A549 (cell line): ENCODE measurements at places on chromosomes 2 and 18.

- DNase-seq, result no peak
Observed at GRCh38 chr2:28394997-28395333, 2.3 kb downstream of the FOSL2 start.

- no peak for DNase-seq
Observed at GRCh38 chr2:86492048-86492453, 50.9 kb downstream of the KDM3A start.

DNA sequence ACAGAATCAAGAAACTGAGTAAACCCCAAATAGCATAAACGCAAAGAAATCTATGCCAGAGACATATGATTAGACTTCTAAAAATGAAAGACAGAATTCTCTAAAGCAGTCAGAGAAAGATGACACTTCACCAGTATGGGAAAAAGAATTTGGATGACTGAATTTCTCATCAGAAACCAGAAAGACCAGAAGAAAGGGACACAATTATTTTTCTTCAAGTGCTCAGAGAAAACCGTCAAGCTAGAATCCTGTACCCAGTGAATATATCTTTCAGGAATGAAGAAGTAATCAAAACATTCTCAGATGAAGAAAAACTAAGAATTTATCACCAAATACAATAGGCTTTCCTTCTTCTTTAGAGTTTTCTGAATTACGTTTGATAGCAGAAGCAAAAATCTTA is 14.2 kb upstream of the ESPNL start:
- no peak for DNase-seq

- DNase-seq, result no peak
Observed at GRCh38 chr2:85747441-85747840, 6.3 kb upstream of the ATOH8 start.

DNA sequence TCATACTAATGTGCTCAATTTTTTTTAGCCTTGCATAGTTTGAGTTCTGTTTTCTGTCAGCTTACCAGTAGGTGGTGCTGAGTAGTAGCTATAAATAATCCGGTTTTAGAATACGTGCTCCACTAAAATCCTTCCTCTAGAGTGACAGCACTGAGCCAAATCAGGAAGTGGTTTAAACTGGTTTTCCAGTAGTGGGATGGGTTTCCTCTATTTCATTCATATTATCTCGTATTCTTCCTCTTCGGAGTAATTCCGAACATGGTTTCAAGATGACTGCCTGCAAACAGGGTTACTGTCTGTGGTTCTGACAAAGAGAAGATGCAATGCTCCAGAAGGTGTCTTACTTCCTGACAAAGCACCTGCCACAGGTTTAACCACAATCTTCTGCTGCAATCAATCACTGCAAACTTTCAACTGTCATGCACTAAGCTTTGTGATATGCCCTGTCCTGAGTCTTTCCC is 496.9 kb upstream of the VRK2 start:
- peak; percentile 2 for DNase-seq

- no peak for DNase-seq
Observed at GRCh38 chr18:26634631-26635030, 86.3 kb upstream of the KCTD1 start.

GRCh38 chr2:234869969-234870368 is 81.8 kb upstream of the SH3BP4 start:
- no peak for DNase-seq

- no peak for DNase-seq
Observed at GRCh38 chr18:44568342-44568741, 112.3 kb upstream of the SETBP1 start.

DNA sequence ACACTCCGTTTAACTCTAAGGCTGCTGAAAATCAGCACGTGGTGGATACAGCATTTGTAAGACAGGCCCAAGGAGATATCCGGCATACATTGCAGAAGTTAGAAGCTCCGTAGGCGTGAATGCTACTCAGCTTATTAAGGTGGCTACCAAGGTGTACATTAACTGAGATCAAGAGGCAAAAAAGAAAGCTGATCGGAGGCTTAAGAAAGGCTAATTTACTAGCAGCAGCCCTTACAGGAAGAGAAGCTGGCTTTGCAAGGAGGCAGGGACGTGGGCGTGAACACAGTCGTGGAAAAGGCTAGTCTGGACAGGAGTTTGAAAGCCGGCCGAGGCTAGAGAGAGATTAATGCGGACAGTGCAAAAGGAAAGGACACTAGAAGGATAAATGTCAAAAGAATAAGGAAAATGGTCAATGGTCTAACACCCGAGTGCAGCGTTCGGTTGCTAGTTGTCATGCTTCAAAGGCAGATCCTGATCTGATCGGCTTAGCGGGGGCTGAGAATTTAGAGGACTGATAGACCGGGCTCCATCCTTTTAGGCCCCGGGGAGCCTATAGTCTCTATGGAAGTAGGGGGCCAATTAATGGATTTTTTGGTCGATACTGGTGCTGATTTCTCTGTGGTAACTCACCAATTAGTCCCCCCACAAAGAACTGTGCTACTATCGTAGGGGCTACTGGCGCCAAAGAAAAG is 45.6 kb upstream of the SELENOI start:
- DNase-seq, result no peak

DNA sequence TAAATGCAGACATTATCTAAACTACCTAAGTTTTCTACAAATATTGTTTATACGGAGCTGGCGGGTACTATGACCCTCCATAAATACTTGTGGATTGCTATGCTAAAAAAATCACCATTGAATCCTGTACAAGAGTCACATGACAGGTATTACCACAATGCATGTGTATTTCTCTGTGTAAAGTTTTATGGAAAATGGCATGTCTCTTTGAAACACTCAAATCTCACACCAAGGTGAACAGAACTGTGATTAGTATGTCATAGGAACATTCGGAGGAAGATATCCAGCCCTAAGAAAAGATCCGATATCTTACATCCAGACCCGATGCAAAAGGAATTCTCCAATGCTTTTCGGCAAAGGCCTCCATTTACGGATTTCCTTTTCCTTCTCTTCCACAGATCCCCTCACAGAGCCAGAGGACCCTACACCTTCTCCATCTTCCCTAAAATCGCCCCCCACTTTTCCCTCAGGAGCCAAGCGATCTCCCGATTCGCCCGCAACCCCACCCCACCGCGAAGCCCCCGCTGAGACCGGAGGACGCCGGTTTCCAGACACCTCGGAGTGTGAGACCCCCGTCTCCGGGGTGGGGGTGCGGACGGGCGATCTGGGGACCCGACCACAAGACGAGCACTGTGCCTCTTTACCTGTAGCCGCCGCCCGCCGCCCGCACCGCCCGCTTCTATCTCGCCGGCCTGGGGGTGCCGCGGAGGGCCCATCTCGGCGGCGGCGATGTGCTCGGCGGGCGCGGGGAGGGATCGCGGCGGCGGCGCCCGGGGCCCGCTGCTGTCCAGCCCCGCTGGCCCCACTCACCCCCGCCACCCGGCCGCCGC is 1.2 kb downstream of the SAP130 start:
- DNase-seq, result no peak

DNA sequence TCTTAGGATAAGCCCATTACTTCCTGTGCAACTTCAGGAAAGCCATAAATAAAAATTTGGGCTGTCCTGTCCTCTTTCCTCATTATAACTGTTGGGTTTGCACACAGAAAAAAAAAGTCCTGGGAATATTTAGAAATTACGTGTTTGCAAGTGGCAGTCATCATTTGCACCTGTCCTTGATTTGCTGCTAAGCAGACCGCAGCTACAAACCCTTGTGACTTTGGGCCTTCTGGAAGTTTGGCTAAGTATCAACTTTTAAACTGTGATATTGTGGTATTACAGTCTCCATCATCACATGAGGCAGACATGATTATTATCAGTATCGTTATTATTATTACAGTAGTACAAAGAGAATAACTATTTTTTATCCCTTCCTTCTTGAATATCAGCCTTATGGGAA is 260.7 kb upstream of the SESTD1 start:
- DNase-seq, result no peak

DNA sequence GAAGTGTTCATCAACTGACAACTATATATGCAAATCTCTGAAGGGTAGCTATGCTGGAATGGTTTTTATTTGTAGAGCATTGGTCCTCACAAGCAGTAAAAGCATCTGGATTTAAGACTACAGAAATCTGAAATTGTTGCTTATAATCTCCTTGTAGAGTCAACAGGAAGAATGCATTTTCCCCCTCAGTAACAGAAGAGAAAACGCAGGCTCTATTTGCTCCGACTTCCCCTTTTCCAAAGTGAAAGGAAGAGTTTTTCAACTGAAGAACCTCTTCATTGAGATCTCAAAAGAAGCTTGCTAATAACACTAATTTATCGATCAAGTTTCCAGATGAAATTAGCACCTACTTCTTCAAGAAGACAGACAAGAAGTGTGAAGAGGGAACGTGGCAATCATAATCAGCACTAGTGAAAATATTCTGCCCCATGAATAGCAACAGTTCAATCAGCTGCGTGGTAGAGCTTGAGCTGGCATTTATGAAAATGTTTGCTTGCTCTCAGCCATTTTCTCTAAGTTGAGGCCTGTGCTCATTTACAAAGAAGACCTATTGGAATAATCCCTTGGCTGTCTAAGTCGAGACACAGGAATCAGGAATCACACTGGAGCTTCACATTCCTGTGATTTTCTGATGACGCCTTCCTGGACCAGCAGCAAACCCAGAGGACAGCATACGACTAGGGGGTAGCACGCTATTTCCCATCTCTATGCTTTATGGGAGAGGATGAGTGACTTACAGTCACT is 43.7 kb downstream of the TGIF1 start:
- no peak for DNase-seq

DNA sequence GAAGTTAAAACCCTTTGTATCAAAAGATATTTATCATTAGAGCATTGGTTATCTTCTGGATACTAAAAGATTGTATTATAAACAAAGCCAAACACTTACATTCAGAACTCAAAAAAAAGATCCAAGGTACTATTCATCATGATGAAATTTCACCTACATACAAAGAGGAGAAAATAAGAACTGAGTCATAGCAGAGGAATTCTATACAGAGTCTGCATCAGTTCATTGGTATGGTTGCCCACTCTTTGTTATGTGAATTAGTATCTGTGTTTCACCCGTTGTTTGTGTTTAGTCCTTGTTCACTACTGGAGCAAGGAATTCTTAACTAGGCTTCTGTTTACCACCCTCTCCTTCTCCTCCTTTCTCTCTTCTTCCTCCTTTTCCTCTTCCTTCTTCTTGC is 157.9 kb downstream of the LNPK start:
- no peak for DNase-seq

DNA sequence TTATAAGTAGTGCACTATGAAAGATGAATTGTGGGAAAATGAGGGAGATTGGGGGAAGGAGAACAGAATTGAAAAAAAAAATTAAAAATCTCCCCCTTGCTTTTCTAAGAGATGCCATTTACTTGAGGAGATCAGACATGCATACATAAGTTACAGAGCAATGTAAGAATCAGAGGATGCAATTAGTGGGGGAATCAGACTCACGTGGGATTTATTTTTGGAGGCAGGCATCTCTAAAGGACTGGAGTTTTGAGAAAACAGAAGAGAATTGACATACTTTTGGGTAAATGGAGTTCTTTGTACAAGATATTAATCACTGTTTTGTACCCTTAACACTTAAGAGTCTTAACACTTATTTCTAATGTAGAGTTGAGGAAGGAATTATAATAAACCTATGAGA is 52.7 kb downstream of the MTX2 start:
- no peak for DNase-seq

- no peak for DNase-seq
Observed at GRCh38 chr2:105617631-105618350, 126.9 kb upstream of the NCK2 start.

GRCh38 chr2:64644458-64645382 is 9.0 kb downstream of the SERTAD2 start:
- DNase-seq, result peak; percentile 95

DNA sequence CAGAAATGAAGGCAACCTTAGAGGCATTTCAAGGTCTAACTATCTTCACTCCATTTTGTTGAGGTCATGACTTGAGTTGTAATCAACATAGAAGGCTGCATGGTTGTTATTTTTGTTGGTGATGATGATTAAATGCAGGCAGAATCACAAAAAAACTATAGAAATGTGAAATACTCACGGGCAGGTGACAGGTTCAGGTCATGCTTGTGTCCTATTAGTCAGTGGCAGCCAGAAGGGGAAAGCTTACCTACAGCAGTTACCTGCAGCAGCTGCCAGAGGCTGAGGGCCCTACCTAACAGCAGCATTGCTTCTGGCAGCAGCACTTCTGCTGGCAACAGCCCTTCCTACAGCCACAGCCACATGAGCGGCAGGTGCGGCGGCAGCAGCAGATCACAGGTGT is 394 bp downstream of the SCYGR3 start:
- no peak for DNase-seq

GRCh38 chr2:3115301-3116042 is 262.1 kb downstream of the EIPR1 start:
- DNase-seq, result no peak

- DNase-seq, result no peak
Observed at GRCh38 chr2:150607390-150607811, 119.9 kb upstream of the RND3 start.

GRCh38 chr2:179274749-179275148 is 10.1 kb upstream of the SESTD1 start:
- no peak for DNase-seq

GRCh38 chr2:241598061-241598460 is 38.9 kb downstream of the THAP4 start:
- no peak for DNase-seq

DNA sequence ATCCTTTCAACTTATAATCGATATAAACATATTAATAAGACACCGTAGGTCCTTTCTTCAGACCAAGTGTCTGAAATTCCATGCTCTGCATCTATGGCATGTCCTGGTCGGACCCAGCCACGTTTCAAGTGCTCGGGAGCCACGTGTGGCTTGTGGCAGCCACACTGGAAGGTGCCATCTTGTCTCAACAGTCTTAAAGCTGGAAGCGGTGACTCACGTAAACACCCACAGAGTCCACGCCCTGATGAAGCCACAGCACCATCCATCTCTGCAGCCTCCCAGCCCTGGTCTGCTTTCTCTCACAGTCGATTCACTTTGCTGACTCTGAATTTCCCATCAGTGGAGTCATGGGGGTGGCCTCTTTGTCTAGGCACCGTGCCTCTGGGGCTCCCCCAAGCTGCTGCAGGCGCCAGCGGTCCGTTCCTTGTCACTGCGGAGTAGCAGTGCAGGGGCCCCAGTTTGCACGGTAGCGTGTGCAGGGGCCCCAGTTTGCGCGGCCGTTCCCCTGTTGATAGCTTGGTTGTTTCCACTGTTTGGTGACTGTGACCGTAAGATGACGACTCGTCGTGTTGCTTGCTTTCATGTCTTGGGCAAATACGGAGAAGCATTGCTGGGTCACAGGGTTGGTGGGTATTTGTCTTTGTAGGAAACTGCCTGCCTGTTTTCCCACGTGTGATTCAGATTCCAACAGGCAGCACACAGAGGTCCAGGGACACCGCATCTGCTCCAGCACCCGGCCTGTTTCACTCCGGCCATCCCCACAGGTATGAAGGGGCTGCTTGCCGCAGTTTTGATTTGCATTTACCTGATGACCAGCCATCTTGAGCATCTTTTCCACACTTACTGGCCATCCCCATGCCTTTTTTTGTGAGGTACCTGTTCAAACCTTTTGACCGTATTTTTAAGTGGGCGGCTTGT is 240.3 kb downstream of the HDAC4 start:
- DNase-seq, result no peak
